ENCODE measurements at places on chromosomes 11 and 22.

GRCh38 chr11:86182976-86183584 lies 61.5 kb upstream of the EED start:
- DNase-seq, result peak; percentile 33

GRCh38 chr22:49879871-49880270 lies 26.2 kb downstream of the ZBED4 start:
- DNase-seq, result no peak

DNA sequence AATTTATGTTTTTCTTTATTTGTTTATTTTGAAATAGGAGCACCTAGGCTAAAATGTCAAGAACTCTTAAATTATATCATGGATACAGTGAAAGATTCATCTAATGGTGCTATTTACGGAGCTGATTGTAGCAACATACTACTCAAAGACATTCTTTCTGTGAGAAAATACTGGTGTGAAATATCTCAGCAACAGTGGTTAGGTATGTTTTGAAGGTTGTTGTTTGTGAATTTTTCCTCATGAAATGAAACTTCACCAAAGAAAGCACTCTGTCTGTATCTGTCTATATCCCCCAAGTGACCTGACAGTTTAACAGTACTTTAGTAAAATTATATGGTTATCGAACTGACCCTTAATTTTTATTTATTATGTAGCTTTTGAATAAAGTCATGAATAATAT lies 12.8 kb downstream of the ATM start:
- DNase-seq, result no peak

DNA sequence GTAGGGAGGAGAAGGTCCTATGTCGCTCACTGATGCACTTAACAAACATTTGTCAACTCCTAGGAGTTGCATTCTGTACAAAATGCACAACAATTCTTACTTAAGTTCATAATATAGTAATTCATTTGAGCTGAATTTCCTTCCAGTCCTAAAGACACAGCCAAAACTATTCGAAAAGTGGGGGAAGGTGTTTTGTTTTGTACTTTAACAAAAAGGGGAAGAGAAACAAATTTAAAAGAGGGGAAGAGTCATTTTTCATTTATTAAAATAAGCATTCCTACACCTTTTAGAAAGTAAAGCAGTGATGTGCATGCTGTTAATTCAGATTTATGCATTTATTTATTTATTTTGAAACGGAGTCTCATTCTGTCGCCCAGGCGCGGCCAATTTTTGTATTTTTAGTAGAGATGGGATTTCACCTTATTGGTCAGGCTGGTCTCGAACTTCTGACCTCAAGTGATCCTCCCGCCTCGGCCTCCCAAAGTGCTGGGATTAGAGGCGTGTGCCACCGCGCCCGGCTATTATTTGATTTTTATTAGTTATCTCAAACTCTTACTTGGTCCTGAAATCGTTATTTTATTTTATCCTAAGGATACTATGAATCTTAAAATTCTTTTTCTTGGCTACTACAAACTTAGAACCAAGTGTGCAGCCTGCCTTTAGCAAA lies 1.1 kb upstream of the FANCF start:
- DNase-seq, result no peak

GRCh38 chr11:117997406-117997805 lies 11.2 kb downstream of the IL10RA start:
- no peak for DNase-seq

- DNase-seq, result no peak
These were observed 3.7 kb downstream of the VSIG10L2 start for GRCh38 chr11:125949271-125950177.

GRCh38 chr11:12478743-12479142 lies 101.4 kb downstream of the PARVA start:
- no peak for DNase-seq

GRCh38 chr11:110373051-110373702 lies 56.6 kb upstream of the FDX1 start:
- DNase-seq, result no peak

DNA sequence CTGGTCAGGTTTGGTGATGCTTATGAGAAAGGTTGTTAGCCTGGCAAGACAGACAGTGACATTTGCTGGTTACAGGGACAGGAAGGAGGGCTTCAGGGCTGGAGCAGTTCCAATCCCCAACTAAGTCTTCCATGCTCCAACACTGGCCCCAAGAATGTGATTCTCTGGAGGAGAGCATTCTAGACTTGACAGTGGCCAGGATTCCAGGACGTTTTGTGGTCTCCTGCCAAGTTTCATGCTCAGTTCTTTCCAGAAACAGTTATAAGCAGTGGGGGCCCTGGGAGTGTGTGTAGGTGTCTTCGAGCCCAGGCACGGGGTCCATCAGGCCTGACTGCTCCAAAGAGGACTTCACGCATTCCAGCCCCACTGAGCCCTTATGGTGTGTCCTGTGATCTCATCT lies 8.9 kb upstream of the GRK3 start:
- no peak for DNase-seq

- no peak for DNase-seq
These were observed 29.3 kb downstream of the TUG1 start for GRCh38 chr22:30998329-30998728.

- DNase-seq, result no peak
These were observed 29.9 kb downstream of the SERPIND1 start for GRCh38 chr22:20803696-20804324.

DNA sequence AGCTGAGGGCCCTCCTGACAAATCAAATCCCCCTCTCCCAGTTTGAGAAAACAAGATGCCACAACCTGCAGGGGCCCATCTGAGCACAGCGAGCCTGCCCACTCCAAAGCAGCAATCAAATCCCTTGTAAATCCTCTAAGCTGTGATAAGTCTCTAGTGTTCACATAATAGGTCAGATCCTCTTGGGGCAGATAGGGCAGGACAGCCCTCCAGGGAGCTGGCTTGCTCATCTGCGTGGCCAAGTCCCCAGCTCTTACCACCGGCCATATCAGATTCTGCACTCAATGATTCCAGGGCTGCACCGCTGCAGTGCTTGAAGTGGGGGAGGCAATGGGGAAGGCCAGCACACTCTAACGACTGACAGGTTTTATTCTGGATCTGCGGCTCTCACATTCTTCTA lies 29.6 kb upstream of the FLI1 start:
- DNase-seq, result no peak

GRCh38 chr22:32660292-32660691 lies 141.2 kb upstream of the TIMP3 start:
- DNase-seq, result peak; percentile 68

DNA sequence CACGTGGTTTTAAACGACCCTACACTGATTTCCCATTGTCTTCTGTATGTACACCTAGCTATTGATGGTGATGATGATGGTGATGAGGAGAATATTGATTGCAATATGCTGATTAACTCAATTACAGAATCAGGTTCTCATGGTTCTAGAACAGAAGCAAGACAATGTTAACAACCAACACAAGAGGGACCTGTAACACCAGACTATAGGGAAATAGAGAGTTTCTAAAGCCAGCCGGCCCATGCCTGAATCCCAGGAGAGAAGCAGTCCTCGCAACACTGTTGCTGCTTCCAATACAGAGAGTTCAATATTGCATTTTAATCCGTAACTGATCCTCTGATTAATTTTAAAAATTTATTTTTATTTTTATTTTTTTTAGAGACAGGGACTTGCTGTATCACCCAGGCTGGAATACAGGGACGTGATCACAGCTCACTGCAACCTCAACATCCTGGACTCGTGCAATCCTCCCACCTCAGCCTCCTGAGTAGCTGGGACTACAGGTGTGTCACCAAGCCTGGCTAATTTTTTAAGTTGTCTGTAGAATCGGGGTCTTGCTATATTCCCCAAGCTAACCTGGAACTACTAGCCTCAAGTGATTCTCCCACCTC lies 22.2 kb upstream of the UBASH3B start:
- DNase-seq, result peak; percentile 57

DNA sequence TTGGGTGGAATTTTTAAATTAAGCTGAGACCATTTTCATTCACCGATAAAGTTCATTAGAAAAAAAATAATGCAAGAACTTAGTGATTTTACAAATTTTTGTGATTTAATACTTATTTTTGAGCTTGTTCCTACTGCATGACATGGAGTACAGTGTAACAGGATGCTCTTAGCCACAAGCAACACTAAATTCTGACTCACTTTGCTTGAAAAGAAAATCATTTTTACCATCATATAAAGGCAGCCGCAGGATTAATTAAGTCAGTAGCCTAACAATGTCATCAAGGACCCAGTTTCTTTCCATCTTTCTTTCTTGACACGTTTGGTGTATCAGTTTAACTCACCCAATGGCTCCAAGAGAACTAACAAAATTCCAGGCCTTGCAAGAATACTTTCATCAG lies 540.3 kb upstream of the LUZP2 start:
- DNase-seq, result no peak

DNA sequence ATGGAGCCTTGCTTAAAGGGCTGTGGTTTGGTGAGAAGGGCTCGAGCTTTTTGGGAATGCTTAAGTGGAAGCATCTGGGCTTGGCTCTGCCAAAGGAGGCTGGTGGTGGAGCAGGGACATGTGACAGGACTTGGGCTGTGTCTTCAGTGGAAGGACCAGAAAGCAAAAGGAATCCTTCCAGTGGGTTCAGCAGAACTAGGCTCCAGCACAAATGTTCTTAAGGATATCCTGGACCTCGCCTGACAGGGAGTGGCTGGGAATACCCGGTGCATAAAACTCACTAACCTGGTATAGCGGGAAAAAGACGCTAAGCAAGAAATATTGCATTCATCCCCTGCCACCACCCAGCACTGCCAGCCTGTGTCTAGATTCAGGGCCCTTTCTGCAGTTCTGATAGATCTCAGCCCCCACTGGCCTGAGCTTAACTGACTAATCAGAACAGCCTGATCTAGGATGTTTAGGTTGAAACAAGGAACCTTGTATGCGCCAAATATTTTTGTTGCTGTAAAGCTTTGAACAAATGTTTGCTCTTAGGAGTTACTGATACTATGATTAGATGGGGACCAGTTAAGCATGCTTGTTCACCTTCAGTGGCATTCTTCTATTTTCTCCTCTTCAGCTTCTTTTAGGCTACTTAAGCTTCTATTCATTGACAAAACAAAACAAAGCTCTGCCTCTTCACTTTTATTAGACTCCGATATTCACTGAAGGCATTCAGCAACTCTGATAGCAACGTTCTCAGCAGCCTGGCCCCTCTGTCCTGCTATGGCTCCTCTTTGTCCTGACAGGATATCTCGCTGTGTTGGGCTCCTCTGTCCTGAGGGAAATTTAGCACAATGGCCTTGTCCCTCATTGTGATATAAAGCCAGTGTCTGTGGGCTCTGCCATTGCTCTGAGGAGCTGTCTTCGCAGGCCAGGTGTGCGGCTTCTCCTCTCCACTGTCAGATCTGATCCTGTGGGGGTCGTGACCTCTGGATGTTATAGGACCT lies 25.0 kb downstream of the PPFIBP2 start:
- DNase-seq, result no peak

DNA sequence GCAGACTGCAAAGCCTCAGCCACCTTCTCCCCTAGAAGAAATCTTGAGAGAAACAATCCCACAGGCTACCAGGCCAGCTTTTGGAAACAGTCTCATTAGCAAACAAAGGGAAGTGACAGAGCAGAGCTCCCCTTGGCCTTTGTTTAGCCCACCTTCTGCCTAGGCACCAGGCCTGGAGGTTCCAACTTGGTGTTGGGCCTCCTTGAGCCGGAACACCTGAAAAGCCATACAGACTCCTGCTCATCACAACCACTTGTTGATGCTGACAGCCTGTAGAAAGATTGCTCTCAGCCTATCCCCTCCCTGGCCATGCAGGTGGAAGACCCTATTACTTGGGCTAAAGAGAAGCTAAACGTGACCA lies 26.6 kb downstream of the KCNQ1OT1 start:
- DNase-seq, result no peak

DNA sequence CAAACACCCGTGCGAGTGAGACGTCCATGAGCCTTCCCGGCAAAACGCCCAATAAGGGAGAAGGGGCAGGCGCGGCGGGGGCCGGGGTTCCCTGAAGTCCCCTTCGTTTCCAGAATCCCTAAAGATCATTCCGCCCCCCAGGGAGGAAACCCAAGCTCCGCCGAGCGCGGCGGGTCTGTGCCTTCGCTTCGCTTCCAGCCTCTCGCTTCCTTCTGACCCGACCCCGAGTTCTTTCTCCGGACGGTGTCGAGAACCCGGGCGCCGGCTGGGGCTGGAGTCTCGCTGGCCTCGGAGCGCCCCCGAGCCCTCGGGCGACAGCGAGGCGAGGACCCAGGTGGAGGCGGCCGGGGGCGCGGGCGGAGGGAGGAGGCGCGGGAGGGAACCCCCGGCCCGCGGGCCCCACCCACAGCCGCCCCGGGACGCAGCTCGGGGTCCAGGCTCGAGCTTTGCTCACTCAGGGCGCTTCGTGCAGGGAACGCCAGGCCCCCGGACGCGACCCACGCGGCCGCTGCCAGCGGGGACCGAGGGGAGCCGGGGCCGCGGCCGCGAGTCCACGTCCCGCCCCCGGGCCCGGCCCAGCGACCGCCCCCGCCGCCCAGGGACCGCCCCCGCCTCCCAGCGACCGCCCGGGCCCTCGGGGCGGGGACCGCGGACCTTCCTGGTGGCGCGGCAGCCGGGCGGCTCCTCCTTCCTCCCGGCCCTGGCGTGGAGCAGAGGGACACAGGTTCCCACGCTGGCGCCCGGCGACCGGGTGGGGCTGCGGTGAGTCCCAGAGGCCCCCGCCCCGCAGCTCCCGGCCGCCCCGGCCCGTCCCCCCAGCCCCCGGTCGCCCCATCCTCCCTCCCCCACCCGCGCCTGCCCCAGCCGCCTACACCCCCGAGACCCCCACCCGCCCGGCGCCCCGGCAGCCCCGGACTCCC lies at the start of gene PGGHG:
Gene PGGHG, plus strand, starts transcription at position 649 of the 920 bp plus-strand sequence. CDS start 691 bp downstream, outside the sequence.
- peak; percentile 46 for DNase-seq

GRCh38 chr22:45562537-45563361 lies 60.1 kb downstream of the FBLN1 start:
- DNase-seq, result no peak

GRCh38 chr11:124340142-124340447 lies 20.1 kb upstream of the OR8D2 start:
- no peak for DNase-seq

DNA sequence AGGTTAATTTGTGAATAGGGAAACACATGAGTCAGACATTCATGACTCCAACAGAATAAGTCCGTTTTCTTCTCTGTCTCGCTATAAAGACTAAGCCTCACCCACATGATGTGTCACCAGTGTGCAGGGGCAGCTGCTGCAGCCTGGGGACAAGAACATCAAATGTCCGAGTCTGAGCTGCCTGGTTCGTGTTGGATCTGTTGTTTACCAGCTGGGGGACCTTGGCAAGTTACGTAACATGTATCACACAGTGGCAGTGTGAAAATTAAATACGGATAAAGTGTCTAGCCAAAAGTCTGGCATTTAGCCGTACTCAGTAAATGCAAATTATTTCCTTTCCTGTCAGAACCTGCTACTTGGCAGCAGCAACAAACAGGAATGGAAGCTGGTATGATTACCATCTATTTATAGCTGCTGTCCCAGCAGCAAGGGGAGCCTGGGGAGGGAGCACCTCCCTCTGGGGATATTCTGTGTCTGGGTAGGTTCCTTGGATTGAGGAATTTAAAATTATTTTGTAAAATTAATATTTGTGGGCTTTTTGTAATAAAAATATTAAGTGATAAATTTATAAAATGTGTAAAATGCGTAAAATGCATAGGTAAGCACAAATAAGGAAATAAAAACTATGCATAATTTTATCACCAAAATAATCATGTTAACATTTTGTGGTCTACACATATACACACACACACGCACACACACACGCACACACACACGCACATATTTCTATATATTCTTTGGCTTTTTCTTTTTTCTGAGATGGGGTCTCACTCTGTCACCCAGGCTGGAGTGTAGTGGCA lies 1.3 kb upstream of the CLDN25 start:
- DNase-seq, result peak; percentile 53

Data from H4 (cell line).